ENCODE measurements at places on chromosomes 2 and 18. TPM values are rescaled to one million over a fixed set of nuclear protein-coding genes. Genes with fewer than 3 reads are reported as not detected.

The UGT1A9 gene
- polyA plus RNA-seq: 7.6 TPM

The MRPL30 gene
- 53.0 TPM for polyA plus RNA-seq

The C18orf32 gene
- 31.3 TPM for polyA plus RNA-seq

The LYPD1 gene
- 94.7 TPM for polyA plus RNA-seq

The ASB18 gene
- 0.06 TPM for polyA plus RNA-seq

The SLC35F6 gene
- polyA plus RNA-seq: 15.2 TPM

The ZNF397 gene
- 52.9 TPM for polyA plus RNA-seq
